Naive thymus-derived CD8-positive, alpha-beta T cell (primary cell): ENCODE measurements at places on chromosomes 16 and 17.

- DNase-seq = no peak
These were observed 98.9 kb downstream of the ABCC6 start for GRCh38 chr16:16124438-16124837.

- DNase-seq = no peak
These were observed 615 bp downstream of the CARMIL2 start for GRCh38 chr16:67645397-67646121.

GRCh38 chr17:37643118-37643766 is at the start of gene DDX52:
TSS of gene DDX52 (minus strand) at chr17:37643446. CDS start at chr17:37643420, 26 bp downstream.
- DNase-seq = peak; percentile 80

DNA sequence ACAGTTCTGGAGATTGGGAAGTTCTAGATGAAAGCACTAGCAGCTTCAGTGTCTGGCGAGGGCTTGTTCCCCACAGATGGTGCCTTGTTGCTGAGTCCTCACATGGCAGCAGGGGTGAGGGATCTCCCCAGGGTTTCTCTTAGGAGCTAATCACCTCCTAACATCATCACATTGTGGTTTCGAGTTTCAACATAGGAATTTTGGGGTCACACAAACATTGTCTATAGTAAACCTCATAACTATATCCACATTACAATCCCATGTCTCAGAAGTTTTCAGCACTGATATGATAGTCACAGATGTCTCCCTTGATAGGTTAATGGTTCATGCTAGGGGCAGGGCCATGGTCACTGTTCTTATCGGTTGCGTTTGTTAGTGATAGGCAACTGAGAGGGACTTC is 13.8 kb downstream of the CLUAP1 start:
- no peak for DNase-seq

- DNase-seq = no peak
These were observed 22.8 kb downstream of the TAOK1 start for GRCh38 chr17:29412780-29413565.

- no peak for DNase-seq
These were observed 19.5 kb downstream of the N4BP1 start for GRCh38 chr16:48590476-48590875.

GRCh38 chr17:68319410-68320162 is 28.3 kb downstream of the ARSG start:
- DNase-seq = no peak

DNA sequence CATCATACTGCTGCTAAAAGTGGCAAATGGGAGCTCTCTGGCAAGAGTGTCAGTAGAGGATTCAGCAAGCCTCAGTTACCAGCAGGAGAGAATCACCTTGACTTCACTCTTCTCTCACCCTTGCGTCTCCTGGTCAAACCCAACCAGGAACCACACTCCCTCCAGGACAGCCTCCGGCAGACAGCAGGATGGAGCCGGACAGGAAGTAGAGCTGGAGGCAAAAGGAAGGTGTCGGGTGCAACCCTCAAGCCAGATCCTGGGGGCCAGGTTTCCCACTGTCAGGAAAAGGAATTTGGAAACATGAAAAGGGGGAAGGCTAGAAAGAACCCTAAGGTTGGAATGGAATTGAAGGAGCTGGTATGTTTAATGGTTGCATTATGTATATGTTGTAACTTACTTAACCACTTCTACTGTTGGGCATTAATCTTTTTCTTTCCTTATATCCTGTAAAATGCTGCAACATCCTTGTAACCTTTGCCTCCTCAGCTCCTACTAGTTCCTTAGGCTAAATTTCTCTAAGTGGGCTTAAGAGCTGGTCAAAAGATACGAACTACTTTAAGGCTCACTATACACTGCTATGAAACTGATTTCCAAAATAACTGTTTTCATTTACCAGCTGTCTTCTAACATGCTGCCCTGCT is 40.3 kb downstream of the CYTH1 start:
- no peak for DNase-seq

DNA sequence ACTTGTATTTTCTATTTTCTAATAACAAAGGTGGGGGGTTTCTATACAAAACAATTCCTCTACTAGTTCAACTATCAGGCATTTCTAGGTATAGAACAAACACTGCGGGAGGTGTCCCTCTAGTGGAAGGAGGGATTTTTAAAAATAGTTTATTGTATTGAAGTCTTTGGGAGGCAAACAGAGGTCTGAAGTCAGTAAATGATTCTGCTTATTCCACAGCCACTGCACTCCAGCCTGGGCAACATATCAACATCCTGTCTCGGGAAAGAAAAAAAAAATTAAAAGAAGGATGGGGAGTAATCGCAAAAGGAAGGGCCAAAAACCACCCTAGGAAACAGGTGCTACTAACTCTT is 648 bp upstream of the ERCC4 start:
- no peak for DNase-seq

- DNase-seq = no peak
These were observed 20.1 kb upstream of the CNOT1 start for GRCh38 chr16:58649707-58650106.
